ENCODE measurements at places on chromosomes 7 and 10.

DNA sequence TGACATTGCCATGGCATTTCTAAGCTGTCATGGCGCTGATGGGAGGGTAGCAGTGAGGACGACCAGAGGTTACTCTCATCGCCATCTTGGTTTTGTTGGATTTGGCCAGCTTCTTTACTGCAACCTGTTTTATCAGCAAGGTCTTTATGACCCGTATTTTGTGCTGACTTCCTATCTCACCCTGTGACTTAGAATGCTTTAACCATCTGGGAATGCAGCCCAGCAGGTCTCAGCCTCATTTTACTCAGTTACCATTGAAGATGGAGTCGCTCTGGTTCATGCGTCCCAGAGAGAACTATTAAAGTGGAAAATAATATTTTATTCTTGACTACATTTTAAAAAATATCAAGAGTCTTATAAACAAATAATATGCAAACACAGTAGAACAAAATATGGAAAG lies 131.7 kb downstream of the RSU1 start:
- no peak for DNase-seq

DNA sequence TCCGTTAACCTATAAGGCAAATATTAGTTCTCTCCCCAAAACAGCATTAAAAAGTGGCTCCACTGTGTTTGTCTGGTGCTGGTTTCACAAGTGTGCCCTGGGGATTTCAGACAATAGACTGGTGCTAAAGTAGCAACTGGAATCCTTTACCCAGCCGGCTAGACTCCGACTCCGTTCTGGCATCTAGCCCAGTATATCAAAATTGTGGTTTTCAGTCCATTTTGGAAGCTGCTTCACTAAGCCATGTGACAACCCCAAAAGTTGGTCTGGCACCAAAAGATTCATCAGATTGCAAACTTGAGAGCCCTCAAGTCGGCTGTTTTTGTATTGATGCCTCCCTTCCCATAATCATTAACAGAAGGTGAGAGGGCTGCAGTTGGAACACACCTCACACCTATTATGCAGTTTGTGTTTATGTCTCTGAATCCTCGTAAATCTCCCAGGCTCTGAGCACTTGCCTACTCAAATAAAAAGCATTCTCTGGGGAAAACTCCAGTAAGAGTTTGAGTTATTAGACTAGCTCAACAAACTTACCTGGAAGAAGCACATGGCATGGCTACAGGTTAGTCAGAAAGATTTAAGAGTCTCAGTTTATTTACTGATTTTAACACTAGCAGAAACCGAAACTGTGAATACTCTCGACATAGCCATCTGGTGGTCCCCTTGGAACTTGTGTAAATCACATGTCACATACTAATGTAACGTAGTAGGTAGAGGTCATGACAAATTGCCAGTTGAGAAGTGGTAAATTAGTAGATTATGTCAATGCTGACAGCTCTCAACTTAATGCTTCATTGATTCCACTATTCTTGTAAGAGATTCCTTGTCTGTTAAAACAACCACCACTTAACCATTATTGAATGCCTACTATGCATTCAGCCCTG lies 14.8 kb upstream of the WNT16 start:
- DNase-seq, result no peak

GRCh38 chr7:137996386-137996851 lies 5.5 kb downstream of the CREB3L2 start:
- no peak for DNase-seq

DNA sequence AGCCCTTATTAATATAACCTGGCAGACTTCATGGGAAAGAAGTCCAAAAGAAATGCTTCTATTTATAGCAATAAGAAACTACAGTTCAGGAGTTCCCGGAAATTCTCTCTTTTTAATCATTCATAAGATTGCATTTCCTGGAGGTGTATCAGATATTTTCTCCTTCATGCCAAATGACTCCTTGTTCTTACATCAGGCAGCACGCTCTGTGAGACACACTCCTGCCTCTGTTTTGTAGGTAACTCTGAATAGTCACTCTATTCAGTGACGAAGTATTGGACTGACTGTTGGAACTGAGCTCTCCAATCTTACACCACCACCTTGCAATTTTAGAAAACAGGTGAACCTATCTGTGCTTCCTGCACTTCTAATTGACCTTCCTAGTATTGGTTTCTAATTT lies 78.7 kb upstream of the MSRB2 start:
- DNase-seq, result no peak

DNA sequence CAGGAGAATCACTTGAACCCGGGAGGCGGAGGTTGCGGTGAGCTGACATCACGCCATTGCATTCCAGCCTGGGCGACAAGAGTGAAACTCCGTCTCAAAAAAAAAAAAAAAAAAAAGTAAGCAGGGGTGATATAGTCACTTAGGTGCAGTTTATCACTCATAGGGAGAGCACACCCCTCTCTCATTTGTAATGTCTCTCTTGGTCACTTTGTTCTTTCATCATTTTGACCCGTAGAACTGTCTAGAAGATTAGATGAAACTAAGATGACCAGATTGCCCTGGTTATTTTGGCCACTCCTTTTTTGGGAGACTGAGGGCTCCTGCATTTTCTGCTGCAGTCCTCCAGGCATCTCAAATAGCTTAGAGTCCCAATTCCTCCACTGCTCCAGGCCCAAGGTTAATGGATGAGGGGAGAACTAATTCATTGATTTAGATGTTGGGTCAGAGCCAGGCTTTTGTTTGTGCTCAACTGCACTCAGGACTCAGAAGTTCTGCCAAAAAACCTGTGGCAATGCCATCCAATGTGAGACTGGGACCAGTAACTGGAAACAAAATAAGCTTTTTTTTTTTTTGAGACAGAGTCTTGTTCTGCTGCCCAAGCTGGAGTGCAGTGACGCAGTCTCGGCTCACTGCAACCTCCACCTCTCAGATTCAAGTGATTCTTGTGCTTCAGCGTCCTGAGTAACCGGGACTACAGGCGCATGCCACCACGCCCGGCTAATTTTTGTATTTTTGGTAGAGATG lies 50.0 kb upstream of the CAMK1D start:
- no peak for DNase-seq

DNA sequence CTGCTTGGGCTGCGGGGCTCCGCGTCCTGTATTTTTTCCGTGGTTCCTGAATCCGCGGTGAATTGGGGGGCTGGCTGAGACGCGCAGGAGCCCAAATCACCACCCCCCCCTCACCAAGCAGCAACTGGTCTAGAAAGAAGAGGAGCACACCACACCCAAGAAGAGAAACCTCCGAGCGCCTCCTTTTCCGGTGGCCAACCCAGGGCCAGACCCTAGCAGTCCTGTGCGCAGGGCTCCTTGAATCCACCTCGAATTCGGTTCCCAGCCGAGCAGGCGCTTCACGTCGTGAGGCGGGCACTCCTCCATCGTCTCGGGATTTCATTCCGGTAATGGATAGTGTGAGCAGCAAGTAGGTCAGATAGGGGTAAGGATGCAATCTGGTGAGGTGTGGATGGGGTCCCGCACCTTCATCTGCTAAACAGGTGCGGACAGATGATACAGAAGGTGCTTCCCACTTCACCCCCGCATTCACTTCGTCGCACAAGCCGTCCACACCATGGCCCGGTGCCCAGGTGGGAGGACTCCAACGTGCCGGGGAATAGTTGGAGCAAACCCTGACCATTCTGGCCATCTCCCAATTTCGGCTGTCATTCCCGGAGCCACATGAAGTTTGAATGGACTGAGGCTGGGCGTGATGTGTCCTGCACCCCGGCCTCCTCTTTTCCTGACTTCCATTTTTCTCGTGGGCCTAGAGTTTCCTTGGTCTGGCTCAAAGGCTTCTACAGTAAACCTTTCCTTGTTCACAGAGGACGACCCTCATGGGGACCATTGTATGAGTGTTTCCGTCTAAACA lies 19.8 kb upstream of the ZNF273 start:
- DNase-seq, result no peak

GRCh38 chr7:31729195-31729804 lies 42.3 kb downstream of the PPP1R17 start:
- DNase-seq, result no peak

DNA sequence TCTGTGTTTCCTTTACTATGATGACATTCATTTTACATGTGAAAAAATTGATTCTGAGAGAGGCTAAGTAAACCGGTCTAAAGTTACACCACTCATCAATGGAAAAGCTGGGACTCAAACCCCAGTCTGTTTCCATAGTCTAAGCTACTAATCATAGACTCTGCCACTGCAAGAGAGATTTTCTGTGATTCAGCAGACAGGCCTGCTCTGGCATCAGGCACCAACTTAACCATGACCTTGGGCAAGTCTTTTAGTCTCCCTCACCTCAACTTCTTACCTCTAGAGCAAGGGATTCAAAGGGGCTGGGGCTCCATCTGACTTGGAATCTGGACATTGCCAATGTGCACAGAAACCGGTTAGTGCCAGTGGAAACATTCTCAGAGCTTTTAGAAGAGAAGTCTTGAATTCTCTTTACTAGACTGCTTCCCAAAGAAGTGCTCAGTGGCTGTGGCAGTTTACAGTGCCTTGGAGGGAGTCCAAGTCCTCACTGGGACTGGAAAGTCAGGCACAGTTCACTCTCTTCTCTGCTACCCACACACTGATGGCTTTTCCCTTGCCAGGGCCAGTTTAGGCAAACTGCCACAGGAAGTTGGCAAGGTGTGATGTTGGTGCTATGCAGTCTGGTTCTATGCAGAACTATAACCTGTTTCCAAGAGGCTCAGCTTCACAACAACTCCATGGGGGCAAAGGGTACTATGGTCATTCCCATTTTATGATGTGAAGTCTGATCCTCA lies 4.5 kb upstream of the BLNK start:
- no peak for DNase-seq

GRCh38 chr7:138506764-138507163 lies 46.7 kb downstream of the TRIM24 start:
- DNase-seq, result no peak

- no peak for DNase-seq
Observed at GRCh38 chr10:116154651-116155050, 118.4 kb downstream of the GFRA1 start.

DNA sequence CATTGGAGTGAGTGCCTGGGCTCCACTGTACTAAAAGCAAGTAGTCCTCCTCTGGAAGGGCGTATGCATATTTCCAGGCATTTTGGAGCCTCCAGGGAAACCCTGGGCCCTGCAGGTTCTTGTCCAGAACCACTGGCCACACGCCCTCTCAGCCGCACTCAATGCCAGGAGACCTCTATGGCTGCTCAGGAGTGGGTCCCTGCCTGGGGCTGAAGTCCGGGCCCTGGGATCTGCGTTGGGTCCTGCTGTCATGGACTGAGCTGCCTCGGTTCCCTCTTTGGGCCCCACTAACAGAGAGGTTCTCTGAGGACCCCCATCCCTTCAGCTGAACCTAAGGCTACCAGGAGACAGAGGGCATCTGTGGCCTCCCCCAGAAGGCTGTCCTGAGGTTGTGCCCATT lies 58.3 kb downstream of the GRK5 start:
- DNase-seq, result no peak

- no peak for DNase-seq
Observed at GRCh38 chr7:129574487-129574886, 37.0 kb upstream of the NRF1 start.

DNA sequence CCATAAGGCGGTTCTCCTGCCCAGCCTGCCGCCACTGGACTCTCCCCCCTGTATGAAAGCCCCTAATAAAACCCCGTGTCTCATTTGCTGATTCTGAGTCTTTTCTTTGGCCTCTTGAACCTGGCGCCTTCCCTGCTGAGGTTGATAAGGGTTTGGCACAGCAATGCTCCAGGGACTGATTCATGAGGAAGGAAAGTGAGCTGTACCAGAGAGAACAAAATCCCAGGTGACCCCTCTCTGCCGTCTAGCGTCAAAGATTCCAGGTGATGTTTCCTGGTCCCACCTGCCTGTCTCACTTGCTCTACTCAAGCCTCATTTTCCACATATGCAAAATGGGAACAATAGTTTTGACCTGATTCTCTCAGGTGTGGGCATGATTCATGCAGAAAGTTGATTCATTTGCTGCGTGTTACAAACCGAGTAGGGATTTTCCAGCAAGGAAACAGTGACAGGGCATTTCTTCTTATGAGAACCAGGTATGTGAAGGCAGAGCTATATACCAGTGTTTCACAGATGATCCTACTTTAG lies 730.6 kb upstream of the IGFBP3 start:
- DNase-seq, result no peak

DNA sequence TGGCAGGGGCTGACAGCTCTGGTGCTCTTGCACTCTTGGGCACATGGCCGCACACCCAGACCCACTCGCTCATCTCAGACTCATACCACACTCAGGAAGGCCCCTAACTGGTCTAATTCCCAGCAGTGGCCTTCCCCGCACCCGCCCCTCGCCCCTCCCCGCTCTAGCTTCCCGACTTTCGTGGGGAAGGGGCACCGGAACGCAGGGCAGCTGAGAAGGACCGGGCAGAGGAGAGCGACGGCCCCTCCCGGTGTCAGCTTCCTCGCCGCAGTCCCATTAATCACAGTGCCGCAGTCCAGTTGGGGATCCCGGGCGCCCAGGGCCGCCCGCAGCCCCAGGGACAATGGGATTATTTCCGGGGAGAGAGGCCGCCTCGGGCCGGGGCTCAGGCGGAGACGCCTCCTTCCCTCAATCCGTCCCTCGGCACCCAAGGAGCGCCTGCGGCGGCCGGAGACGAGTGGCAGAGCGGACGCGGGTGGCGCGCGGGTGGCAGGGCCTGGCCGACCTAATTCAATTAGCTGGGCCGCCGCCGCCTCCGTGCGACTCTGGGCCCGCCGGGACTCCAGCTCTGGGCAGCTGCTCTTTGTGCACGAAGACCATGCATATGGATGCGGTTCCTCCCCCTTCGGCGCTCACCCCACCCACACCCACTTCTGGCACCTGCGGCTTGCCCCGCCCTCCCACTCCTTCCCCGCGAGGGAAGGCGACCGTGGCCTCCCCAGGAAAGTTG lies 7.8 kb upstream of the TLX1 start:
- no peak for DNase-seq

GRCh38 chr10:99520040-99520846 lies 12.5 kb upstream of the NKX2-3 start:
- peak; percentile 26 for DNase-seq

- DNase-seq, result no peak
Observed at GRCh38 chr10:29955329-29955935, 104.0 kb downstream of the JCAD start.

DNA sequence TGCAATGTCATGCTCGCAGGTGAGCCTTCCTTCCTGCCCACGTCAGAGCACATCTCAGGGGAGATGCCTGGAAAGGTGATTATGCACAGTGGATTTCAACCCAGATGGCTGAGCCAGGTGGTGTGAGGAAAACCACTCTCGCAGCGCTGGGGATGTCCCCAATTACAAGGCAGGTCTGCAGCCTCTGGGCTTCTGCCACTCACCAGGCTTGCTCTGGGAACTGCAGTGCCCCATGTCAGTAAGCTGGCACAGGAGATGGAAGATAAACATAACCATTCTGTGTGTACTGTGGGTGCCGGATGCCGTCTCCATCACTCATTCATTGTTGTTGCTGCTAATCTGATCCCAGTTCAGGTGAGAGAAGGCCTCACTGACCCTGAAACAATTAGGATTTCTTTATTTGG lies 222.9 kb upstream of the PITRM1 start:
- no peak for DNase-seq

DNA sequence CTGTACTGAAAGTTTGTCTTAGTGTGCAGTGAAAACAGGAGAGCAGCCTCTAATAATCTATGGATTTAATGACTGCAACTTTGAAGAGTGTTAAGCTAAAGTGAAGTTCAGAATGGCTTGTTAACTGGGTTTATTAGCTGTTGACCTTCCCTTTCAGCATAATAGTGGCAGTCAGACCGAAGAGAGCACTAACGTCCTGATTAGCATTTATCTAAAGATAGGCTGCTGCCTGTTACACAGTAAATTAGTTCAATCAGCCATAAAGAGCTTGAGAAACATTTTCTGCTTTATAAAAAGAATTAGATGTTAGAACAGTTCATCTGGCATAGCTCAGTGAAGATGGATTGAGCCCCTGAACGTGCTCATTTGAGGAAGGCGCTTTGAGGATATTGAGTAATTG lies 433.0 kb downstream of the AUTS2 start:
- no peak for DNase-seq

- no peak for DNase-seq
Observed at GRCh38 chr10:132062641-132063390, 2.9 kb upstream of the JAKMIP3 start.
